ENCODE measurements at places on chromosomes 4 and X.

- no peak for DNase-seq
Measured at GRCh38 chr4:19300213-19300612, 951.5 kb upstream of the SLIT2 start.

- no peak for DNase-seq
Measured at GRCh38 chr4:80540349-80540748, 204.8 kb downstream of the CFAP299 start.

DNA sequence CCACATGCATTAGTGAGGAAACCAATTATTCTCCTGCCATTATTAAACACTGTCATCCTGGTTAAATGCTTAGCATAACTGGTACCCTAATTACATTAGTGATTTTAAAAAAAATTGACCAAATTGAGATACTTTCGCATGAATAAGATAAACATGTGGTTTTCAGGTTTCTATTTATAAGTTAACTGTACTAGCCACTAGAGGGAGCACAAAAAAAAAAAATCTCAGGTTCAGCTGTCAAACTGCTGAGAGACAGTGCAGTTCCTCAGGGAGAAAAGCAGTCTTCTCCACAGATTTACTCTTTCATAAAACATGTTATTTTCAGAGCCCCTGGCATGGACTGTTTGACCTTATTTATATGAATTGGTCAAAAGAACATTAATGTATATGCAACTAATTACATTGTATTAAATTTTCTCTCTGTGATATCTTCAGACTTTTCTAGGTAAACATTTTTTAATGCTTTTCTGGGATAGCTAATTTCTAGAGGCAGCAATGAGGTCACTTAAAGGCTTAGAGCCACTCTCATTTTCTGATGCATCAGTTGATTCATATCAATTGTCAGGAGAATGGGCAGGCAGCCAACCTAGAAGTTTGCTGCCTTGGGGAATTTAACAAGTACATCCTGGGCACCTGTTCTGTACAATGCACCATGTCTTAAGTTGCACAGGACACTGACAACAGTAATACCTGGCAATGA lies 167.5 kb downstream of the CDS1 start:
- no peak for DNase-seq

DNA sequence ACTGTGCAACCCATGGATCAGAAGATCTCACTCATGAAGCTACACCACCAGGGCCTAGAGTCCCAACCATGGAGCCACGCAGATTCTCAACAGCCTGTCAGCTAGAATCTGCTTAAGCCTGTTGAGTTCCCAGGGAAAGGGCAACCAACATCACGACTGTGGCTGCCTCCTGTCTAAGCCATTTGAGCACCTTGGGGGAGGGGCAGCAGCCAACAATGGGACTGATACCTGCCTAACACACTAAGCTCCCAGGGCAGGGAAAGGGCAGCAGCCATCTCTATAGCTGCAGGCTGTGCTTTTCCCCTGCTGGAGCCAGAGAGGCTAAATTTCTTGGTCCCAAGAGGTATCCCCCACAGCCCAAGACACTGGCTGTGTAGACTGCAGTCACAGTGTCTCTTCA lies 96.5 kb upstream of the TCEAL2 start:
- no peak for DNase-seq

- no peak for DNase-seq
Measured at GRCh38 chr4:25068386-25068785, 37.6 kb upstream of the LGI2 start.

DNA sequence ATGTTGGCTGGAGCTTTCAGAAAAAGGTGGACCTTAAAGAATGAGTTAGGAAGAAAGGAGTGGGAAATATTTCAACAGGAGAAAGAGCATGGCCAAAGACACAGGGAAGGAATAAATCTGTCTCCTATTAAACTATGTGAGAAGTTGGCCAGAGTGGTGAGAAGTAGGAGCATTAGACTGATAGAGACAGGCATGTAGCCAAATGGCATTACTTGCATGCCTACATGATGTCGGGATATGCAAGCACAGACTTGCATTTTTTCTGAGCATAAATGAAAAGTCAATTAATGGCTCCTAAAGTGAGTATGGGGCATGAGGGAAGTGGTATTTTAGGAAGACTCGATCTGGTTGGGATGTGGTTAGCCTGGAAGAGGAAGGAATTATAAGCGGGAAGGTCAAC lies 279.6 kb upstream of the PITX2 start:
- DNase-seq = no peak

- no peak for DNase-seq
Measured at GRCh38 chr4:163988391-163988790, 493.9 kb downstream of the TMA16 start.

DNA sequence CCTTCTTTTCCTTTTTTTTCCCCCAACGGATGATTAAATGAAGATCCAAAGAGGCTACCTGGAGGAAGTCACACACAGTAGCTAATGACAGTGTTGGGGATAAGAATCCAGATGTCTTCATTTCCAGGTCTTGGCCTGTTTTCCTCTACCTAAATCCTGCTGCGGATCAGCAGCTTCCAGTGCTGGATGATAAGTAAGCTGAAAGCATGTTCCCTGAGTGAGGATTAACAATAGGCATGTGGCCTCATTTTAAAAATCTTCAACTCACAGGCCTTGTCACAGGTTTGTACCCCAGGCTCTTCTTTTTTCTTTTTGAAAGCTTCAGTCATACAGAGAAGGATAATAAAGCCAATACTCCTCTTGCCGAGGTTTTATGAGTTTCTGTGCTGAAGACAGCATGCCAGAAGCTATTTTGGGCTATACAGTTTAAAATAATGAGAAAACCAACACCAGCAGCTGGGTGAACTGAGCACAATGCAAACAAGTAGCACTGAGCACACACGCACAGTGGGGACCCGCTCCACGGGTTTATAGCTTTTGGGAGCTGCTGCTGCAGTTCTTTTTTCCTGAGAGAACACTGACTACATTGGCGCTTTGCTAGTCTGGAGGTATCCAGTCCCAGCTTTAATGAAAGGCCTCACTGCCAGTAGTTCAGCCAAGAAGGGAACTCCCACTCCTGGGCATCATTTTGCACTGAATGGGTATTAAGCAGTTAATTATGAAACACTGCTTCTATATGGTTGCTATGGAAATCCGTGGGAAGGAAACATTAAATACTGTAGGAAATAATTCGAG lies 184.2 kb upstream of the CTSO start:
- no peak for DNase-seq

GRCh38 chrX:39144956-39145355 lies 343.7 kb downstream of the MID1IP1 start:
- DNase-seq = no peak

DNA sequence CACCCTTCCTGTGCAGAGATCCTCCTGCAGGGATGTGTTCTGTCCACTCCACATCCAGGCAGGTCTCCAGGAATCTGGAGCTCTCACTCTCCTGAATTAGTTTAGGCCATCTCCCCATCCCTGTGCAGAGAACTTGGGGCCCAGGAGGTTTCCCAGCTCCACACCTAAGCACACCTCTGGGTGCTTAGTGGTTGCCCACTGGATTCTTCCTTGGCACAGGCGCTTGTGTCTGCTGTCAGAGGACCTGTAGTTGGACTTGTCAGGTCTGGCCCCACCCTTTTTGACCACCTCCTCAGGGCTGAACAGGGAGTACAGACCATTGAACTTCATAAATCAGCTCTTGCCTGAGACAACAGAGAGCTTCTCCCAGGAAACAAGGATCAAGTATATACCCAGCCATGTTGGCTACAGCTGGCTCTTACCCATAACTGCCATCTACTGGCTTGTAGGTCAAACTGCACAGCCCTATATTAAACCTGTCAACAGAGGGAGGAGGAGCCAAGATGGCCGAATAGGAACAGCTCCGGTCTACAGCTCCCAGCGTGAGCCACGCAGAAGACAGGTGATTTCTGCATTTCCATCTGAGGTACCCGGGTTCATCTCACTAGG lies 275.5 kb downstream of the PPARGC1A start:
- no peak for DNase-seq

DNA sequence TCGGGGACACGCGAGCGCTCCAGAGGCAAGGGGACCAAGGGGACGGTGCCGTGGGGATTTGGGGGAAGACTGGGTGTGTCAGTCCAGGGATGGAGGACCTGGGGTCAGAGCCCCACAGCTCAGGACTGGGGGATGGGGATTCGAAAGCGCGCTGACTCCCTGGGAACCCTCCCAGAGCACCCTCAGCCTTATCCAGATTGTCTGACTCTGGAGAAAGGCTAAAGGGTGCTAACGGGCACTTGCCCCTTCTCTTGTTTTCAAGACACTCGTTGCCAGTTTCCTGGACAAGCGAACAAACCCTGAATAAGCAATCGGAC lies 1.1 kb downstream of the DOCK11 start:
- DNase-seq = no peak

GRCh38 chrX:150873616-150874015 lies 24.9 kb downstream of the CD99L2 start:
- no peak for DNase-seq

DNA sequence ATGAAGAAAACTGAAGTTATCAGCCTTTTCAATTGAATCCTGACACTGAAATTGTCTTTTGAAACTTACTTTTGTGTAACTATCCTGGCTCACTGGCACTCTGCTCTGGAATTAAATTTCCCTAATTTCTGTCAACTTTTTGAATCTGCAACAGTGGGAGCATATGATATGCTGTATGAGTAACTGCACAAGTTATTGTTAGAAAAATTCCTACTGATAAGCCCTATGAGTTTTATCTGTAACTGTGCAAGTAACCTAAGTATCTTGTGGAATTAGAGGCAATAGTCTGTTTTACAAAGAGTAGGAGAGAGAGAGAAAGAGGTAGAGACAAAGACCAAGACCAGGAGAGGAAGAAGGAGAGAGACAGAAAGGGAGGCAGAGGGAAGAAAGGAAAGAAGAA lies 9.2 kb upstream of the HPGD start:
- no peak for DNase-seq

DNA sequence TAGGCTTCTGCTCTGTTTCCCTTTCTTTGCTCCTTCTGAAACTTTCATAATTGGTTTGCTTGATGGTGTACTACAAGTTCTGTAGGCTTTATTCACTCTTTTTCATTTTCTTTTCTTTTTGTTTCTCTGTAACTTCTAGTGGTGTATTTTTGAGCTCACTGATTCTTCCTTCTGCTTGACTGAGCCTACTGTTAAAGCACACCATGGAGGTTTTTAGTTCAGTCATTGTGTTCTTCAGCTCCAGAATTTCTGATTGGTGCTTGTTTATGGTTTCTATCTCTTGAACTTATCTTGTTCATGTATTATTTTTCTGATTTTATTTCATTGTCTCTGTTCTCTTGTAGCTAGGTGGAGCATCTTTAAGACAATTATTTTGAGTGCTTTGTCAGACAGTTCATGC lies 33.4 kb upstream of the C4orf54 start:
- DNase-seq = no peak

DNA sequence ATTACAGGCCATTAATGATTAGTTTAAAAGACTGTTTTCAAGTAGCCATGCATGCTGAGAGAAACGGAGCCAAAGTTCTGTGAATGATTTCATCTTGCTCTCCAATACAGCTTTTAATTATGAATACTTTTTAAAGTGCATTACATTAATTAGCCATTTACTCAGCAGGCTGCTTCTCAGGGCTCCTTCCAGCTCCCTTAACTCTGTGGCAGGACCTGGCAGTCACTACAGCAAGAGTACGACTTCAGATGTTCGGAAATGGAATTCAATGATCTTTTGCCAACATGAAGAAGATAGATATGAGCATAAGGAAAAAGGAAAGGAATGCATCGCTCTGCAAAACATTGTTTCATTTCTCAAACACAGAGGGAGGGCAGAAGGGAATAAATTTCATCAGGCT lies 987.2 kb downstream of the PDHA2 start:
- DNase-seq = no peak

- no peak for DNase-seq
Measured at GRCh38 chr4:51836549-51836948, 6.4 kb upstream of the DCUN1D4 start.

GRCh38 chr4:81326581-81326980 lies 111.6 kb upstream of the PRKG2 start:
- DNase-seq = no peak

DNA sequence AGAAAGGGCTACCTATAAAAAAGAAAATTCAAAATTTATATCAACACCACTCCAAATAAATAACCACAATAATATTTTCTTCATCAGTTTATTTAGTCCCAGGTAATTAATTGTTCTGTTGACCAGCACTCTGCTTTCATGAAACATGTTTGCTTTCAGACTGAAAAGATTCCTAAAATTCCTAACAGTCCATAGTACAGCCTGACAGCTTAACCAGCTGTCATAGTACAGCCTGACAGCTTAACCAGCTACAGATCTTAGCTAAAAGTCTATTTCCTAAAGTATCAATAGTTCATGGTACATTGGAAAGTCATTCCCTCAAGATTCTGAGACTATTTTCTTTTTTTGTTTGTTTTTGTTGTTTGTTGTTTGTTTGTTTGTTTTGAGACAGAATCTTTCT lies 144.1 kb upstream of the DDX53 start:
- no peak for DNase-seq

GRCh38 chr4:118749347-118749988 lies 64.3 kb downstream of the METTL14 start:
- DNase-seq = no peak

DNA sequence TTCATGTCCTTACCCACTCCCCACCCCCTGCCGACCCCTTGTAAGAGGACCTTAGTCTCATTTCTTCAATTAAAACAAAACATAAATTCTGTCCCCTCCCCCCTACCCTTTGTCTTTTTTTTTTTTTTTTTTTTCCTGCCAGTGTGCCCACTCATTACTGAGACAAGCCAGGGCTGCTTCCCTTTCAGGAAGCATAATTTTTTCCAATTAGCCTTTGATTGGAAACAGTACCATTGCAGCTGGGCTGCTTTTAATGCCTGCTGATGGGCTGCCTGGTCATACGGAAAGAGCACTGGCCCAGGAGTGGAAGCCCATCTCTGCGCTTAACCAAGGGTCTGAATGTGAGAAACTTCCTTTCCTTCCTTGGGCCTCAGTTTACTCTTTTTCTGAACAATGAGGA lies 18.6 kb upstream of the CAPN6 start:
- no peak for DNase-seq

DNA sequence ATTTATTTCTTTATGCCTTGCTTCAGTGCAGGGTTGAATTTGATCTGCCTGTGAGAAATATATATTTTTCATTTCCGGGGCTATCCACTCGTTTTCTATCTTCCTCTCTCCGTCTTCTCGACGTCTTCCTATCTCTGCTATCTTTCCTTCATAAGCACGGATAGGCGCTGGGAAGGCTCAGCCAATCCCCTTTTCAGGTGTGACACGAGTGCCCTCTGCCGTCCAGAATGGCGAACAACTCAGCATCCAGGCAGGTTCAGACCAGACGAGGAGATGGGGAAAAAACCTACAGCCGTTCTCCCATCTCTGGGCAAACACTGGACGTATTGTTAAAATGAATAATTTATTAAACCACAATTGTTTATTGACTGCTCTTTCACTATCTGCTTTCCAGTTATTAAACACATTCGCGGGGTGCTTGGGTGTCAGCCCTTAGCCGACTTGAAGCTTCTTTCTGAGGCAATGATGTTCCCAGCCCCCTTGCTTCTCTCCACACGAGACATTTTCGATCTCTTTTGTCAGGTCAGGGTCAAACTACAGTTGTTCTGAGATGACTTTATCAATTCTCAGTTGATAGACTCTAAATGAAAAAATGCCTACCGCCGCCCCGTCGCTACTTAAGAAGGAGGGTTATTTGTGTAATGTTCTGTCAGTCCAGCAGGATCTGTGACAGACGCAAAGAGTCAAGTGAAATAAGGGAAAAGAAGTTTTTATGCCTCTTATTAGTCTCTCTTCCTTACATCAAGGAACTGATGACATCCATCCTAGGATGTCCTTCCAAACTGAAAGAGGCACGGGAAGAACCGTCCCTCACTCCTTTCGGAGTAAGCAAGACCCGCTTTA lies 96.3 kb upstream of the NOCT start:
- no peak for DNase-seq
